ENCODE measurements at places on chromosomes 11 and 22.
A peak's percentile ranks its signal among the peaks of the same experiment; 100 is the strongest.

GRCh38 chr22:24937114-24937513 is 9.4 kb downstream of the LHFPL7 start:
- peak; percentile 31 for DNase-seq

DNA sequence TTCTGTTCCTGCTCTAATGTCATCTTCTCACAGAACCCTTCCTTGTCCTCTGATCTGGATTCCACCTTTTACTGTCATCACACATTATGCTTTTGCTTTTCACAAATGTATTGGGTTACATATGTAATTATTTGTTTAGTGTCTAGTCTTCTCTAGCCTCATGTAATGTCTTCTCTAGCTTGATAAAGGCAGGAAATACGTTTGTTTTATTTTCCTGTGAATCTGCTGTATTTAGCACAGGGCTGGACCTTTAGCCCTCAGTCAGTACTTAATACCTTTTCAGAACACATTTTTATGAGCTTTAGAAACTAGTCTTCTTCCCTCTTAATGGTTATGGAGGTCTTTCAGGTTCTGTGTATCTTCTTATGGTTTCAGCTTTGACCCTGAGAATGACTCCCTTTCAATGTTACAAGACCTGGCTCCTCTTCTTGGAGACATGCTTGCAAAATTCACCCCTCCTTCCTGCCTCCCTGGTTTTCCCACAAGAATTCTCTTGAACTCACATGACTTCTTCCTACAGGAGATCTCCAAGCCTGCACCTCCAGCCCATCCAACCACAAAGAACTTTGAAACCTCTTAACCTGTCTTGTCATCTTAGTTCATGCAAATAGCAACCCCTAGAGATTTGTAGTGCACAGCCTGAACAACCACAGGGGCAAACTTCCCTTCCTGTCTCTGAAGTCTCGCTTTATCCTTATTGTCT is 132.7 kb upstream of the DDI1 start:
- no peak for DNase-seq

DNA sequence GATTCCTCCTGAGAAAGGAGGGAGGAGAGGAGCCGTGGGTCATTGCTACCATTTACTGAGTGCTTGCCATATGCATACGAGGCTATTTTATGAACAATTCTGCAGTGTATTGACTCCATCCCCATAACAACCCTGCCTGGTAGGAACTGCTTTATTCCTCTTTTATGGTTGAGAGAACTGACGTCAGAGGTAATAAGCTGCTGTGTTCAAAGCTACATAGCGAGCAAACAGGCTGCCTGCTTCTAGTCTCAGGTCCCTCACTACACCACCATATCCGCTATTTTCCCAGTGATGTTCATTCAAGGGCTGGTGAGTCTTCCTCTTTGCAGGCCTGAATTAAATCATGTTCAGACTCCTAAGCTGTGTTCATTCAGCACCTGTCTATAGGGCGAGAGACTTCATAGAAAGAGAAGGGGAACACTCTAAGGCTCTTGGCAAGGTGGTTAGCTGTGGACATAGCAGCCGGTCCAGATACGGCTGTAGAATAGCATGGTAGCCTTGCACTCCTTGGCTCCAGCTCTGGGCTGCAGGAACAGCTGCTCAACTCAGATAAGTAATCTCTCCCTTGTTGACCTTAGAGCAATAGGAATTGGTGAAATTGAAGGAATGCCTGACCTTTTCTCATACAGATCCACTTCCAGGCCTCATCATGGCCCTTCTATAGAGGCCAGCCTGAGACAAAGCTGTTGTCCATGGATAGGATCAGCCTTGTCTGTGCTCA is 82.6 kb downstream of the MICAL2 start:
- DNase-seq, result no peak

GRCh38 chr11:27596388-27596787 is 89.8 kb upstream of the LIN7C start:
- no peak for DNase-seq

DNA sequence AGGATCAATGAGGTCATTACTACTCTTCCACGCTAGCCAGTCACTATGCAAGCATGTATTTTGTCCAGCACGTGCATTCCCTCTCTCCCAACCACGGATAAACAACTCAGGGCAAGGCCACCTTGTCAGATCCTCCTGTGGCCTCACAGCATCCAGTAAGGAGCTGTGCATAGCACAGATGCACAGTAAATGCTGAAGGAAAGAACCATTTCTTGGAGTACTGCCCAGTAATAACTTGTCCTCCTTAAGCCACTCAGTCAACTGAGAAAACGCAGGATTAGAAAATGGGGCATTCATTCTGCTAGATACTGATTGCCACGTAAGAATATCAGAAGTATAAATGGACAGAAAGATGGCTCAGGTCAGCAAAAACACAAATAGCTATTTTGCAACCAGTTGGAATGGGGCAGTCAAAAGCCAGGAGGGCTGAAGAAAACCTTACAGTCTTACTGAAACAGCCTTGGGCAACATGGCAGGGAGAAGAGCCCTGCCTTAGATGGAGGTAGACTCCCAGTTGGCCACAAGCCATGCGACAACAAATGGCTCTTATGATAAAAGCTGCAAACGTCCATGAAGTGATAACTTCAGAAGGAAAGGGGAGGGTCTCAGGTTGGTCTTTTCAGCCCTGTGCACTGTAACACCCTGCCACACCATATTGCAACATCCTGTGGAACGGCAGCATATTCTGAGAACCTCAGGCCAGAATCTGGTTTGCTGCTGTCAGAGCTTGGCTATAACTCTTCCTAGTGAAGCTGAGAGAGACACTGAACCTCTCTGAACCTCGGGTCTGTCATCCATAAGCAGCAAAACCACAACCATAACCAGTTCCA is 23.0 kb downstream of the PC start:
- peak; percentile 95 for DNase-seq

DNA sequence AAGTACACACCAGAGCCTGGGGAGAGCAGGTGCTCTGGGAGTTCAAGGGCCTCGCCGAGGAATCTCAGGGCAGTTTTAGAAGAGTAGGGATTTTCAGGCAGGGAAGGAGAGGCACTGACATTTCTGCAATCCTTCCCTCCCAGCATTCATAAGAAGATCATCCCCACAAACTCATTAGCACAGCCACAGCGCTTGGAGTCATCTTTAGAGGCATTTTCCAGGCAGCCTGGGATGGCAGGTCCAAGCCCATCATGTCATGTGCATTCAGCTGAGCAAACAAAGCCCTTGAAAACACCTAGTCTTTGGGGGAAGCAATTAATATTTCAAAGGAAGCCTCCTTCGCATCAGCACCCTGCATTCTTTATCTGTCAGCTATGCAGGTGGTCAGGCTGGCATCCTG is 43.8 kb downstream of the MAP6 start:
- no peak for DNase-seq

All from fibroblast of villous mesenchyme (primary cell).